ENCODE measurements at places on chromosomes 4 and X. TPM values are rescaled to one million over a fixed set of nuclear protein-coding genes. Genes with fewer than 3 reads are reported as not detected.

DNA sequence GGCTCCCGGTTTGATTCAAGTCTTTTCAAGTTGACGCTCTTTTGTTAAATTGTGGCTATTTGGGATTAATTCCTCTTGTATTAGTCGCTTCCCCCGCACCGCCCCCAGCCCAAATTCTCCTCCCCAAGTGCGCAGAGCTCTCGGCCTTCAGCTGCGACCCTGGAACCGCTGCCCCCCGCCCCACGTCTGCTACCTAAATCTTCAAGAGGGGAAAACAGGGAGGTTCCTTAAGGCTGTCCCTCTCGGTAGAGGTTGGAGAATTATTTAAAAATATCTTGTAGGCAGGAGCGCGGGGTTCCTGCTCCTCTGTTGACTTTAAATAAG is 860 bp upstream of the RPS6KA3 start:
- DNase-seq: no peak

HSD17B10 gene
- 102 TPM for total RNA-seq

CCKAR gene
- not detected for total RNA-seq

- DNase-seq: no peak
Measured at GRCh38 chr4:159052315-159052714, 50.6 kb upstream of the RAPGEF2 start.

PAGE5 gene
- not detected for total RNA-seq

GRCh38 chr4:184930026-184930425 is 88.3 kb upstream of the HELT start:
- no peak for DNase-seq

GRCh38 chr4:9762823-9763475 is 18.5 kb upstream of the DRD5 start:
- DNase-seq: peak; percentile 26

DNA sequence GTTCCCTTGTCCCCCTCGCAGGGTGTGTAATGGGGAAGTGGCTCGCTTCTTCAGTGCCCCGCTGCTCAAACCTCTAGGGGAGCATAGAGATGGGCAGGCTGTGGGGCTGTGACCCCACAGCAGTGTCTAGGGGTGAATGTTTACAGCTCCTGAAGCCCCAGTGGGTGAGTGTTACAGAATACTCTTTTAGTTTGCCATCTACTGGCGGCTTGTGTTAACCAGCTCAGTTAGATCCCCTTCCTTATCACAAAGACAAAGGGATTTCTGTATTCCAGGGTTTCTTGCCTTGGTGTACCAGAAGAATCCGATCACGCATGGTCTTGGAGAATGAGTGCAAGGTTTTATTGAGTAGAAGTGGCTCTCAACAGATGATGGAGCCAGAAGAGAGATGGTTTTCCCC is 108.1 kb upstream of the IQCM start:
- no peak for DNase-seq

DNA sequence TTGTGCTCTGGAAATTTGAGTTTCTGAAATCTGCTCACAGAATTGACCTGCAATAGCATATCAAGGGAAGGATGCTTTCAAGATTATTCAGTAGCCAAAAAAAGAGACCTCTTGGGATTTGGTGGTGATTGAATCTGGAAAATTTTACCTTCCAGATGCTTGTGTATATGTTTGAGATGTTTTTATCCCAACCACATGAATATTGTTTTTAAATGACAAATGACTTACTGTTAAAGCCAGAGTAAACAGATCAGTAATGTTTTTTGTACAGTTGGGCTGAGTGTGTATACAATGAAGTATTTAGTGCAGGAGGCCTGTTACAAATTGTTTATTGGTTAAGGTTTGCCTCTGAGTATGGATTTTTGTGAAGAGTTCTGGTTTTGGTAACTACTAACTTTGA is 126.5 kb downstream of the CBR4 start:
- DNase-seq: no peak

GRCh38 chrX:22628275-22628674 is 355.6 kb downstream of the CBLL2 start:
- no peak for DNase-seq

Data from epithelial cell of proximal tubule (primary cell).